ENCODE measurements at places on chromosomes 13 and 19.
A peak's percentile ranks its signal among the peaks of the same experiment; 100 is the strongest.

GRCh38 chr13:28854657-28855056 lies 34.5 kb downstream of the MTUS2 start:
- DNase-seq = no peak

- no peak for DNase-seq
Measured at GRCh38 chr19:4032436-4032835, 24.9 kb downstream of the PIAS4 start.

DNA sequence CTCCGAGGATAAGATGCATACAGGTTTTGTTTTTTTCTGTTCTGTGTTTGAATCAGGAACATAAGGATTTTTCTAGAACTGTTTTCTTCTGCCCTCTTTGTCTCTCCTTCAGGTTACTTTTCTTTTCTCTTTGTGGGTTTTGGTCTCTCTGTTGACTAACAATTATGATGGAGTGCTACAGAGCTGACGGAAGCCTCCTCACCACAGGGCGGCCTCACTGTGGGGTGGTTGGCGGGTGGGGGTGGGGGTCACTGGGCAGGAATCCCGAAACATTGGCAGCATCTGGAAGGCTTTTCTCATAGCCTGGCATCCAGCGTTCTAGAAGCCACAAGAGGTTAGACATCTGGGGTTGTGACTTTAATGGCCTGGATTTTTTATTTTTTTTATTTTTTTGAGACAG lies 12.0 kb upstream of the MATK start:
- DNase-seq = no peak

- no peak for DNase-seq
Measured at GRCh38 chr13:85093808-85094207, 705.4 kb downstream of the SLITRK6 start.

DNA sequence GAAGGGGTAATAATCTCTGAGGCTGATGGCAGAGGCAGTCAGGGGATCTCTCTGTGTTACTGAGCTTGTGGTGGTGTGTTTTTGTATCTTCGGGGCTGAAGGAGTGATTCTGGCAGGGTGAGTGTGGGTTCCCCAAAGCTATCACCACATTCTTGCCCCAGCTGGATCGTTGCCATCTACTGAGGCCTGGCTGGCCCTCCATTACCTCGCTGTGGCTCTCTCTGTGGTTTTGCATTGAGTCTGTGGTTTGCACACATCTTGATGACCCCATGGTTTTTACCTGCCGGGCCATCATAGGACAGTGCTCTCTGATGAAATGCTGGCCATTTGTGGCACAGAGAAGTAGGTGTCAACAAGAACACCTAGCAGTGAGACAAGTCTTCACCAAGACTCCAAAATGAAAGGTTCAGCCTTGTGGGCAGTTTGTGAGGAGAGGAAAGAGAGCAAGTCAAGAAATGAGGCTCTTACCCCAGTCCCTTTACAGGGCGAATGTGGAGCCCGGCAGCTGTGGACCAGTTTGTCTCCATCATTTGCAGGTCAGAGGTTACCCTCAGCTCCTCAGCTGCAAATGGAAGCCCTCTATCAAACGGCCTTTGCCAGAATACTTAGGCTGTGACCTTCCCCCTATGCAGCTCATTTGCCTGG lies 69.0 kb upstream of the NPAS1 start:
- no peak for DNase-seq

GRCh38 chr13:111204438-111205177 lies 89.5 kb downstream of the ARHGEF7 start:
- DNase-seq = no peak

GRCh38 chr19:42316223-42317211 lies 3.4 kb downstream of the TMEM145 start:
- peak; percentile 67 for DNase-seq

GRCh38 chr13:25329706-25330105 lies 28.3 kb downstream of the NUP58 start:
- no peak for DNase-seq

- DNase-seq = no peak
Measured at GRCh38 chr13:40304391-40304790, 362.1 kb downstream of the FOXO1 start.

DNA sequence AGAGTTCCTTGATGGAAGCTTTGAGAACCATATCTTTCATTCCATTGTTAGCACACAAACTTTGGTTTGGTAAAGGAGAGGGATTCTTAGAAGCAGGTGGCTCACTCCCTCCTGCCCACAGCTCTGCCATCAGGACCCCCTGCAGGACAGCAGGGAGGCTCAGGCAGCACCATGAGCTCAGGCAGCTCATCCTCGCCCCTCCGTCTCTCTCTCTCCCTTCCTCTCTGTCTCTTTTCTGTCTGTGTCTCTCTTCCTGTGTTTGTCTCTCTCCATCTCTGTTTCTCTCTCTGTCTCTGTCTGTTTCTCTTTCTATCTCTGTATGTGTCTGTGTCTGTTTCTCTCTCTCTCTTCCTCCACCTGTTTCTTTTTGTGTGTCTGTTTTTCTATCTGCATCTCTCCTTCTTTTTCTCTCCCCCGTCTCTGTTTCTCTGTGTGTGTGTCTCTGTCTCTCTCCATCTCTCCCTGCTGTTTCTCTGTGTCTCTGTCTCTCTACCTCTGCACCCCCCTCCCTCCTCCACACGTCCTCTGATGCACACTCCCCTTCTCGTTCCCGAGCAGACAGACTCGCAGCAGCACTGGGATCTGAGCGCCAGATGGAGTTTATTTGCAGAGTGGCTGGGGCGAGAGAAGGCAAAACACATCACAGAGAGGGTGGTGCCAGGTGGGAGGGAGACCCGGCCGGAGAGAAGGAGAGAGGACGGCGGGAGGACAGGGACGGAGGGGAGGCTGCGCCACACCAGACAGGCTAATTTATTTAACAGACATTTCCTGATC lies 8.7 kb downstream of the SBK2 start:
- peak; percentile 38 for DNase-seq
